ENCODE measurements at places on chromosomes 1 and 21. TPM values are rescaled to one million over a fixed set of nuclear protein-coding genes. Genes with fewer than 3 reads are reported as not detected.

GRIK1 gene
- total RNA-seq, result not detected

GCSAML gene
- total RNA-seq, result not detected

THEM5 gene
- 0.06 TPM for total RNA-seq

YRDC gene
- 16.2 TPM for total RNA-seq

CD1D gene
- total RNA-seq, result not detected

GPR25 gene
- total RNA-seq, result not detected

RXFP4 gene
- total RNA-seq, result not detected

CCDC185 gene
- total RNA-seq, result 0.03 TPM

CYP4Z1 gene
- total RNA-seq, result not detected

NUP210L gene
- not detected for total RNA-seq

F13B gene
- 0.08 TPM for total RNA-seq

LYPD8 gene
- total RNA-seq, result 0.11 TPM

OTUD3 gene
- total RNA-seq, result 2.8 TPM

RAVER2 gene
- total RNA-seq, result 3.9 TPM

FNBP1L gene
- total RNA-seq, result 26.6 TPM

NUCKS1 gene
- total RNA-seq, result 130 TPM

IL20 gene
- total RNA-seq, result 0.10 TPM

SPRR1A gene
- not detected for total RNA-seq

IPO13 gene
- 11.9 TPM for total RNA-seq

S100B gene
- not detected for total RNA-seq

MXRA8 gene
- 0.36 TPM for total RNA-seq

RGS16 gene
- total RNA-seq, result 0.16 TPM

AHCYL1 gene
- 43.4 TPM for total RNA-seq

FRRS1 gene
- 1.7 TPM for total RNA-seq

C1orf56 gene
- total RNA-seq, result 7.1 TPM

RNU1-1 gene
- total RNA-seq, result not detected

TTC34 gene
- total RNA-seq, result 0.02 TPM

LENEP gene
- not detected for total RNA-seq
